ENCODE measurements at places on chromosomes 1 and 21. TPM values are rescaled to one million over a fixed set of nuclear protein-coding genes. Genes with fewer than 3 reads are reported as not detected.

- peak; percentile 90 for DNase-seq
These were observed 92.5 kb downstream of the CDC42BPA start for GRCh38 chr1:227225715-227226346.

GRCh38 chr1:225692517-225692879 is 39.6 kb upstream of the ENAH start:
- DNase-seq = no peak

DNA sequence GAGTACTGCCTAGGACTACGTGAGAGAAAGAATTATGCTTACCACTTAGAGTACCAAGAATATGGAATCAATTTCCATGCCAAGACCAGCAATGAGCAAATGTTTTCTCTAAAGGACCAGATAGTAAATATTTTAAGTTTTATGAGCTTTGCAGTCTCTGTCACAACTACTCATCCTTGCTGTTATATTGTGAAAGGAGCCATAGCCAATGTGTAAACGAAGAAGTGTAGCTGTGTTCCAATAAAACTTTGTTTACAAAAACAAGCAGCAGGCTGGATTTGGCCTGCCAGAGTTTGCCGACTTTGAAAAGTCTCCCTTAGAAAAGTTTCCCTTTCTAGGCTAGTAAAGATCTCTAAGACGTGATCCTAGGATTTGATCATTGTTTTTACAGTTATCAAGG is 128.8 kb downstream of the PDE4B start:
- DNase-seq = no peak

The GJA5 gene
- total RNA-seq = 0.87 TPM

The KRTAP22-2 gene
- total RNA-seq = not detected

The IVL gene
- 2.4 TPM for total RNA-seq

DNA sequence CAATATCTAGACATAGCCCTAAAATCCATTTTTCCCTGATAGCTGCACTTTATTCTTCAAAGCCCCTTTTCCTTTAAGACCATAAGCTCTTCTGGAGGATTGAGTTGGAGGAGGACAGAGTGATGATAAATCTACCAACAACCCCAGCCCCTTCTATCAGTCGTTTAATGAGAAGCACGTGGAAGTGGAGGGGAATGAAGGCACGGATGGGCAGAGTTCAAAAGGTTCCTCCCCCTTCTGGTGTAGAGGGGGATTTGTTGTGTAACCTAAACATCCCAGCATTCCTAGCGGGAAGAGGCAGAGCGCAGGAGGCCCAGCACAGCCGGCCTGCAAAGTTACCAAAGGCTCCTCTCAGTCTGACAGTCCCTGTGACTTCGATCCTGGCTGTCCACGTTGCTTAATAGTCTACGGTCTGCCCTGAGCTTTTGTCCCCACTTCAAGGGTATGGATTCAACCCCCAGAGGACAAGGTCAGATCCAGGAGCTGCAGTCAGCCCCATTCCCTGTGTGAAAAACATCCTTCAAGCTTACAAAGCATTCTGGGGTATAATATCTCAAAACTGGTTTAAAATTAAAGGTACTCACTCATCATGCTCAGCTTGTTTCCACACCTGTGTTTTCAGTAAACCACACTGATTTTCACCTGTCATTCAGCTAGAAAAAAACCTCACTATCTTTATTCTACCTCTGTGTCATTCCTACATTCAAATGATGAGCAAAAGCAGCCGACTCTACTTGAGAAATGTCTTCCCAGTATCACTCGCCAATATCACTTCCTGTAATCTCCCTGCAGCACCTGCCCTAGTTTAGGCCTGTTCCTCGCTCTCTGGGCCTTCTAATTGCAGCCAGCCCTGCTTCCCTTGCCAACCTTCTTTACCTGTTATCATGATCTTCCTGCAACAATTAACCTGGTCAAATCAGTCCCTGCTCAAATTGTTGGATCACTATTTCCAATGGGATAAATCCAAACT is 117.9 kb downstream of the PLPP3 start:
- DNase-seq = no peak

The GNL2 gene
- 72.1 TPM for total RNA-seq

DNA sequence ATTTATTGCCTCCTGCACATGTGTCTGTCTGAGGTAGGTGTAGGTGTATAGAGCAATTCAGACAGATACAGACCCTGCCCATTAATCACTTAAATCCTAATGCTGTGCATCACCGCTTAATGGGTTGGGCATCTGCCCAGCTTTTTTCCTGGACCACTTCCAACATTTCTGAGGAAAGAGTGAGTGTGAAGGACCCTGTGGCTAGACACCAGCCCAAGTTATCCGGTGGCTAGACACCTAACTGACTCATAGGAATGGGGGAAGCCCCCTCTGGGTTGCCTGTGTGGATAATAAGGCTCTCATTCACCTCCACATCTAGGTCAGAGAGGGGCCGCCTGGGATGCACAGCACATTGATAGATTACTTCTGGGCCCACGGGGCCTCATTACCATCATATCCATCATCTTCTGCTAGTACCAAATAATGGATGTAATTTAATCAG is 121.1 kb upstream of the RAVER2 start:
- DNase-seq = peak; percentile 92

DNA sequence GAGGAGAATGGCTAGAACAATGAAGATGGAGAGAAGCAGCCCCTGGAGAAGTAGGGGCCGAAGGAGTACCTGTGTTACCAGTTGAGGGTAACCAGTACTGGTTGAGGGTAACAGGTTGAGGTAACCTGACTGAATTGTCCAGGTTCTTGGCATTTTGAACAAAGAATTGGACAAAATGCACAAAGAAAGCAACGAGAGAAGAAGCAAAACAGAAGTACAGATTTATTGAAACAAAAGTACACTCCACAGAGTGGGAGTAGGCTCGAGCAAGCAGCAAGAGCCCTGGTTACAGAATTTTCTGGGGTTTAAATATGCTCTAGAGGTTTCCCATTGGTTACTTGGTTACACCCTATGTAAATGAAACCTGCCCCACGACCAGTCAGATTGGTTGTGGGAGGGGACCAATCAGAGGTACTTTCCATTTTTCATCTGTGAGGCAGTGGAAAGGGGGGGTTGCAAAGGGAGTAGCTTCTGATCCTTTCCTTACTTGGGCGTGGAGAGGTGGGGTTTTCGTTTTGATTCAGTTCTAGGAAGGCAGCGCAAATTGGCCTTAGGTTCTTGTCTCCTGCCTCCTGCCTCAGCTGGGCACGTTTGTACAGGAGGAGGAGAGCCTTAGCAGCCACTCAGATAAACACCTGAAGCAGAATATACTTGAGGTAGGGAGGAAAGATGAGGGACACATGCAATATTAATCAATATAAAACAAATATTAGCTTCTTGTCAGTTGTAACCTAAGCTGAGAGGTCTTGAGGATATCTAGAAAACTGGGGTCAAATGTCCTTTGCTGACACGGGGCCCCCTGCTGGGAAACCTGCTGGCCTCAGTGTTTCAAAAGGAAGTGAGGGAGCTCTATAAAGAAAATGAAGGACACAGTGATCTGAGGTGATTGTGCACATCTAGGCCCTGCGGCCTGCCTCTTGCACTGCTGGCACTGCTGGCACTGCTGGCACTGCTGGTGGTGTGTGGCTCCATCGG is 14.3 kb upstream of the LSM10 start:
- DNase-seq = peak; percentile 26

- DNase-seq = peak; percentile 83
These were observed 34.4 kb downstream of the CAPZB start for GRCh38 chr1:19450811-19451515.

DNA sequence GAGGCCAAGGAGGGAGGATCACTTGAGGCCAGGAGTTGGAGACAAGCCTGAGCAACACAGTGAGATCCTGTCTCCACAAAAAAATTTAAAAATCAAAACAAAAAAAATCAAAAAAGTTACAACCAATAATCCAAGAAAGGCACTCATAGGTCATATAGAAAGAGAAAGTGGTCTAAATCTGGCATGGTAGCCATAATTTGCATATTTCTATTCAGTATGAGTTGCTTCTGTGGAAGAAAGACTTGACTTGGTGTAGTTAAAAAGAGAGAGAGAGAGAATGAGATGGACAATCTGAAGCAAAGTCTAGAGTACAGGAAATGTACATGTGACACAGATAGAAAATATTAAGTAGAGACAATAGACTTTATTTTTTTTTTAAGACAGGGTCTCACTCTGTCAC is 22.5 kb downstream of the JMJD4 start:
- no peak for DNase-seq

DNA sequence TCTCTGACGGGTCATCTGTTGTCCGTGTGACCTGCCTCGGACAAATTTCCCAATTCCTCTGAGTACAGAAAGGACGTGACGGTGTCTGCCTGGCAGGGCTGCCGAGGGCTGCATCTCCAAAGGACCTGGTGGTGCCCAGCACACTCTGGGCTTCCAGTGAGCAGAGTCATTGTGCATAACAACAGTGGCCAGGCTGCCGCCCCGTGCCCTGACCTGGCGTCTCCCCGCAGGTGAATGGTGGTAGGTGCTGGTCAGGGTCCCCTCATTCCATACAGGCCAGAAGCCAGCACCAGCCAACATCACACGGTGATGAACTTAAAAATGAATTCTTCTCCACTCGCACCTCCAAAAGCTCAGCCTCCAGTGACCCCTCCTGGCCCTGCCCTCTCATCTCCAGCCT is 28.2 kb downstream of the PRDM16 start:
- no peak for DNase-seq

The KCNJ10 gene
- not detected for total RNA-seq

DNA sequence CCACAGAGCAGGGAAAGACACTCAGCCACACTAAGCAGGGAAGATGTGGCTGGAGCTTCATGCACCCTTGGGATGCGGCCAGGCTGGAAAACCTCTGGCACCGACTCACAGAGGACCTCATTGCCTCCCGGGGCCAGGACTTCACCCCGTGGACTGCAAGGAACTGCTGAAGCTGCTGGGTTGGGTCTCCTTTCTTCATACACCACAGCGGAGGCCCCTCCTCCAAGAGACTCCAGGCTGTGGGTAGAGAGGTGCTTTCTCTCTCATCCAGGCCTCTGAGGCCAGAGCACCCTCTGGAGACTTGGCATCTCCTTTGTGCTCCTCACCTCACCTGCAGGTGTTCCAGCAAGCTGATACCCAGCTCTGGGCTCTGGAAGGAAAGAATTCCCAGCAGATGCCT is 76.0 kb upstream of the EDN2 start:
- DNase-seq = no peak

- DNase-seq = no peak
These were observed 414.3 kb downstream of the SETD4 start for GRCh38 chr21:35645991-35646390.

- no peak for DNase-seq
These were observed 11.4 kb downstream of the PRPF3 start for GRCh38 chr1:150332651-150333290.

- peak; percentile 37 for DNase-seq
These were observed 154.0 kb upstream of the C1orf87 start for GRCh38 chr1:60227601-60228000.

- DNase-seq = no peak
These were observed 43.0 kb downstream of the DESI2 start for GRCh38 chr1:244695937-244696336.

DNA sequence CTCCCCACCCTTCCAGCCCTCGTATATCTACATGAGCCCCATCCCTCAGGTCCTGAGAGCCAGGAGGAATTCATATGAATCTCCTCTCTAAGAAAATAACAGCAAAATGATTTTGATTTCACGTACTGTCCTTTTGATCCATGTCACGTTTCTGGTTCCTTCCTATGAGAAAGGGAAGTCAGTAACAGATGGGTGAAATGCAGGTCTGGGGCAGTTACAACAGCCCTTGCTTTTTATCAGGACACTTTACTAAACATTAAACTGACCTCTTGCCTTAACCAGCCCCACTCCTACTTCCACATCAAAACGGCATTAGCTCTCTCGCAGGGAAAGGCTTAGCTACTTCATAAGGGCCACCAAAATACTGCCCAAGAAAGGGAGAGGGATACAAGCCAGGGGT is 59.0 kb downstream of the SPATA46 start:
- no peak for DNase-seq

The SPRR1B gene
- not detected for total RNA-seq

- no peak for DNase-seq
These were observed 37.3 kb upstream of the LPAR3 start for GRCh38 chr1:84930329-84930728.

GRCh38 chr1:241292973-241293372 is 64.0 kb downstream of the RGS7 start:
- no peak for DNase-seq

GRCh38 chr1:11802973-11803885 is 2.5 kb downstream of the MTHFR start:
- DNase-seq = peak; percentile 90

Data from renal cortical epithelial cell (primary cell).